Activated CD8-positive, alpha-beta memory T cell treated with anti-CD3 and anti-CD28 coated beads, Interleukin-2, amount 10 ng/mL, durations not matched to agents 7 days and 5 days (primary cell): ENCODE measurements at places on chromosomes 1 and 21.

GRCh38 chr1:9068981-9069325, 482 bp downstream of the SLC2A5 start:
- no peak for DNase-seq
- no peaks in the 10 kb centered on the region for H3K36me3 ChIP-seq
- peaks cover 28% of the 10 kb centered on the region for H3K27me3 ChIP-seq
- no peak overlapping the region for H3K4me3 ChIP-seq
- H3K4me1 ChIP-seq, result peaks cover 14% of the 10 kb centered on the region
- no peak overlapping the region for H3K27ac ChIP-seq

DNA sequence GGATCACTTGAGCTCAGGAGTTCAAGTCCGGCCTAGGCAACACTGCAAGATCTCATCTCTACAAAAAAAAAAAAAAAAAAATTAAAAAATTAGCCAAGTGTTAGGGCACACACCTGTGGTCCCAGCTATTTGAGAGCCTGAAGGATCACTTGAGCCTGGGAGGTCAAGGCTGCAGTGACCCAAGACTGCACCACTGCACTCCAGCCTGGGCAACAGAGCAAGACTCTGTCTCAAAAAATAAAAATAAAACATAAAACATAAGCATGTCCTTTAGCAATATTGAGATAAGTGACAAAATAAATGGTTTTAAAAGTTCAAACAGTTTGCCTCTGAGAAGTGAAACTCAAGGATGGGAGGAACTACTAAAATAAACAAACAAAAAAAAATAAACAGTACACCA, 101.2 kb downstream of the RERE start:
- H3K27ac ChIP-seq, result no peak overlapping the region
- H3K27me3 ChIP-seq, result no peaks in the 10 kb centered on the region
- no peak overlapping the region for H3K4me3 ChIP-seq
- H3K4me1 ChIP-seq, result peaks cover 24% of the 10 kb centered on the region

DNA sequence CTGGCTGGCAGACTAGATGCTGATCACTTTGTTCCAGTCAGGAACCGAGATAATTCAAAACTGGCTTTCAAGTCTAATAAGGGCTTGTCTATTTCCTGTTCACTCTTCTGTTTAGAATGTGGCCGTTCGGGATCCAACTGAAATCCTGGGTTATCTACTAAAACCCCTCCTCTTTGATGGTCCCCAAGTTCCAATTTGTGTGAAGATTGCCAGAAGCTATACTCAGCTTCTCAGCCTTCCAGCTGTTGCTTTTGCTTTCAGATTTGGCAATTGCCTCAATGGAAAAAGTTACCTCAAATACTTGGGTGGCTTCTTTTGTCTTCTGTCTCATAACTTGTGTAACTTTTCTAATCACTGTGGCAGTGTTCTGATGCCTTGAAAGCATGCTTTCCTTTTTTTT, 43.7 kb downstream of the BTBD8 start:
- peaks cover 4% of the 10 kb centered on the region for H3K4me1 ChIP-seq
- H3K36me3 ChIP-seq, result no peaks in the 10 kb centered on the region
- no peak overlapping the region for H3K27ac ChIP-seq
- no peak for DNase-seq
- no peak overlapping the region for H3K4me3 ChIP-seq

DNA sequence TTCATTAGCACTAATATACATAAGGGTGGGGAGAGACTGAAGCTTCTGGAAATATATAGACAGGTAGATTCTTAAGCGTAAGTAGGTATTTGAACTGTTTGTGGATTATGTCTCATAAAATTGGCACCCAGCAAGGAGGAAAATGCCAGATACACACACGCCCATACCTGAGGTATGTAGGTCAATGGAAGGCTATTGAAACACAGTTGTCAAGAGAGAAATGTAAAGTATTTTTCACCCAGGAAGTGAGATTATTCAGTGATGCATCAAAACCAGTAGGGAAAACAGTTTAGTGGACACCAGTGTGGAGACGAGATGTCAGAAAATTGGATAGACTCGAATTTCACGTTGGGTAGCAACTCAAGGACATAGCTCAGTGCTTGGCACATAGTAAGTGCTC, 4.7 kb upstream of the RSPH1 start:
- H3K4me3 ChIP-seq, result no peak overlapping the region
- H3K27ac ChIP-seq, result no peak overlapping the region
- no peak for DNase-seq
- H3K4me1 ChIP-seq, result peaks cover 23% of the 10 kb centered on the region

GRCh38 chr1:240732390-240732789, 120.4 kb upstream of the GREM2 start:
- no peak overlapping the region for H3K4me3 ChIP-seq
- no peaks in the 10 kb centered on the region for H3K36me3 ChIP-seq
- H3K27me3 ChIP-seq, result no peaks in the 10 kb centered on the region
- H3K27ac ChIP-seq, result no peak overlapping the region

DNA sequence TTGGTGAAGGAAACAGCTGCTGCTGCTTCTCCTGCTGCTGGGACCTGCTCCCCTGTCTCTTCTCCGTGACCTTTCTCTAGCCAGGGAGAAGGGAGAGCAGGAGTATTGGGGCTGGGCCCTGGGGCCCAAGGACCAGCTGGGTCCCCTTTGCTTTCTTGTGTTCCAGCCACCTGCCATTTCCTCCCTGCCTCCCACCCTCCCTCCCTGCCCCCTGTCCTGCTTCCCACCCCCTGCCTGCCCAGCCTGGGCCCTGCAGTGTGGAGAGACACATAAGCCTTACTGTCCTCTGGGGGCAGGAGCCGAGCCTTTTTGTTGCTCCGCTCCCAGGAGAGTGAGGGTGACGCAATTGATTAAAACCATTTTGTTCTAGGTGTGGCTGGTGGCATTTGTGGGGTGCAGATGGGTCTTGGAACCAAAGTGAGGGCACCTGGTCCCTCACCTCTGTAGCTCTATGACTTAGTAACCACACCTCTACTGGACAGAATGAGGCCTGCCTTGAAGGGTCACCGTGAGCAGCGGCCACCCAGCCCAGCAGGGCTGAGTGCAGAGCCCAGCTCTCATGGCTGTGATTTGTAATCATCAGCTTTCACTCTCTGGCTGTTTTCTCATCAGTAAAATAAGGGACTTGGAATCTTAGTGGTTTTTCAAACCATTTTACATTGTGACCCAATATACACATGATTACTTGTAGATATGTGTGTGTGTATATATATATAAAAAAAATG, 13.9 kb upstream of the TMEM222 start:
- no peak overlapping the region for H3K27ac ChIP-seq
- no peaks in the 10 kb centered on the region for H3K27me3 ChIP-seq
- no peaks in the 10 kb centered on the region for H3K36me3 ChIP-seq

DNA sequence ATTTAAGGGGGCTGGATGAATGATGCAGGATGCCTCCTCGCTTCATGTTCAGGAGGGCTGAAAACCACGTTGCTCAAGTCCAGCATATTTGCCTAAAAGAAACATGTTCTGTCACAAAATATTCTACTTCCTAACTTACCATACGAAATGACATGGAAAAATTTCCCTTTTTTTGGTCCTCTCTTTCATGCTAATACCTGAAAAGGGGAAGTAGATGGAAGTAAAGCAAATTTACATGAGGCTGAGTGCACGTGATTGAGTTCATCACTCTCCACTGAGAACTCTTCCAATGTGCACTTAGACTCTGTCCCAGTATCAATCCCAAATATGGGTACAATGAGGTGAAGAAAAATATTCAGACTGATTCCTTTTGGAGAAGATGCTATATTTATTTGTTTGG, 23.0 kb downstream of the XCL2 start:
- peaks cover 69% of the 10 kb centered on the region for H3K4me1 ChIP-seq
- H3K4me3 ChIP-seq, result peak overlapping the region; percentile 74
- no peaks in the 10 kb centered on the region for H3K27me3 ChIP-seq
- no peak for DNase-seq

DNA sequence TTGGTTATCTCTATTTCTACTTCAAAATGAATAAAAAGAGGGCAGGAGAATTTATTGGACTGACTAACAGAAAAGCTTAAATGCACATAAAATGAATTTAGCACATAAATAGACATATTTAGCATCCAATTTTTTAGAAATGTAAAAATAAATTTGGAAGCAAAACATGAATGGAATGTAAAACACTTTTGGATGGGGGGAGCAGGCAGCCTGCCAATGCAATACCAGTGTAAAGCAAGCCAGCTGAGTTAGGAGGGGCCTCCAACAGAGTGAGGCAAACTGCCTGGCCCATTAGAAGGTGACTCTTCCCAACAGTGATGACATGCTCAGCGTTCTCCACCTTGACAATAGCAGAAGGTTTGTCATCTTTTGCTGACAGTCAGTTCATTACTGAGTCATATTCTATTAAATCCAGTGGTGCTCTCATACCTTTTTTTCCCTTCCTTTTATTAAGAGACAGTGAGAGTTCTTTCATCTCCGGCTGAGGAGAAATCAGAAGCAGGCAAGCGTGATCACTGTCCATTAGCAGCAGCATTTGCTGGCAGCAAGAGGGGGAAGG, 19.5 kb upstream of the EXO1 start:
- no peak overlapping the region for H3K4me3 ChIP-seq
- H3K27ac ChIP-seq, result no peak overlapping the region
- H3K27me3 ChIP-seq, result peaks cover 10% of the 10 kb centered on the region

- H3K4me3 ChIP-seq, result no peak overlapping the region
- H3K27me3 ChIP-seq, result peaks cover 26% of the 10 kb centered on the region
- H3K4me1 ChIP-seq, result no peaks in the 10 kb centered on the region
- no peaks in the 10 kb centered on the region for H3K36me3 ChIP-seq
- no peak for DNase-seq
- no peak overlapping the region for H3K27ac ChIP-seq
These were observed 39.6 kb downstream of the PAX7 start for GRCh38 chr1:18670121-18670867.

- H3K27me3 ChIP-seq, result no peaks in the 10 kb centered on the region
- no peak overlapping the region for H3K27ac ChIP-seq
- no peaks in the 10 kb centered on the region for H3K36me3 ChIP-seq
- H3K4me3 ChIP-seq, result no peak overlapping the region
- DNase-seq, result no peak
- no peaks in the 10 kb centered on the region for H3K4me1 ChIP-seq
These were observed 264.0 kb downstream of the NUF2 start for GRCh38 chr1:163585796-163586195.

DNA sequence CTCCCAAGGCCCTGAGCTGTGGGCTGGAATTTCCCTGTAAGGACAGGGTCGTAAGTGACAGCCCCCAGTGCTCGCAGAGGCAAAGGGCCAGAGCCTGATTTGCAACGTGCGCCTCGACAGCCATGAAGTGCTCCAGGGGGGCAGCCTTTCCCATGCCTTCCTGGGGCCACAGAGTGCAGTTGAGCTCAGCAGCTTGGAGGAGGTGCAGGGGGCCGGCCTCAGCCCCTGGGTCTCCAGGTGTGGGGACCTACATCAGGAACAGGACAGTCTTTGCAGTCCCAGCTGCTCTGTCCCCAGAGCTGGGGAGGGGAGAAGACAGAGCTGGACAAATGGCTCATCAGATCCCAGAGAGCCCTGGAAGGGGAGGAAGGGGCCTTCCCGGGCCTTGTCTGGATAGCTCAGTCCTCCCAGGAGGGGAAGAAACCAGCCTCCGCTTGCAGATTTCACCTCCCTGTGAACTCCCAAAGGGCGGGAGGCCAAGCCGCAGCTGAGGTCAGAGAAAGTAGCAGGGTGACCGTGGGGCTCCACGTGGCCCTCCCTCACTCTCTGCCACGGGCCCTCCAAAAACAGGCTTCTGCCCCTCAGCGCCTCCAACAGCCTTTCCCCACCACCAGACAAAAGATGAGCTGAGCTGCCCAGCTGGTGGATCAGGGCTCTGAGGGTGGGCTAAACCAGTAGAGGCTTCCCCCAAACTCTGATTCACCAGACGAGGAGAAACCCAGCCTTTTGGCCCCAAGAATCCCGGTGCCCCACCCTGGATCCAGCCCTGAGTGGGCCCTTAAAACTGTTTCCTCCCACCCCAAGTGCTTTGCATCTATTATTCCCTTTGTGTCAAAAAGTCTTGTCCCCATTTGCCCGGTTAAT, 76.5 kb downstream of the DHRS3 start:
- peaks cover 10% of the 10 kb centered on the region for H3K36me3 ChIP-seq
- H3K27ac ChIP-seq, result no peak overlapping the region
- no peak for DNase-seq

DNA sequence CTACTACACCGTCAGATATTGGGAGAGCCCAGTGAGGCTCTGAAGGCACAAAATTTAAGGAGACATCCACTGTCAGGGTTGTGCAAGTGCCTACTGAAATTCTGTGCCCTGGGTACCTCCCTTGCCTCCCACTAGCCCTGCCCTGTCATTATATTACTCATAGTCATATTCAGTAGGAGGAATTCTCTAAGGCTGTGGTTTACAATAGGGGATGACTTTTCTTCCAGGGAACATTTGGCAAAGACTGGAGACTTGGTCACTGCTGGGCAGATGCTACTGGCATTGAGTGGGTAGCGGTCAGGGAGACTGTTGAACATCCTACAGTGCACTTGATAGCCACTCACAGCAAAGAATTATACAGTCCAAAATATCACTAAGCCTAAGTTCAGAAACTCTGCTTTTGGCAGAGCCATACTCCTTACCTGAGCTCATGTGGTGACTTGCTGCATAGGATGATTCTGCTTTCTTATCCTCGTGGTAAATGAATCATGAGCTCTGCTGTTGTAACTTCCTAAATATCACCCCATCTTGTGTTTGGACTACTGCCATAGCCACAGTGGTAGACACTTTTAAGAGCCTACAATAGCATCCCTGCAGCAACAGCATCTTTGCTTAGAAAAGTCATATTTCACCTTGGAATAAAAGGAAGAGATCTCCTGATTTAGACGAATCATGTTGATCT, 563.4 kb upstream of the PLXNA2 start:
- H3K36me3 ChIP-seq, result no peaks in the 10 kb centered on the region
- no peak overlapping the region for H3K4me3 ChIP-seq
- H3K27me3 ChIP-seq, result no peaks in the 10 kb centered on the region
- no peak overlapping the region for H3K27ac ChIP-seq
- no peaks in the 10 kb centered on the region for H3K4me1 ChIP-seq
- no peak for DNase-seq

- H3K27me3 ChIP-seq, result no peaks in the 10 kb centered on the region
- no peak for DNase-seq
- H3K4me3 ChIP-seq, result no peak overlapping the region
- H3K4me1 ChIP-seq, result peaks cover 19% of the 10 kb centered on the region
- H3K27ac ChIP-seq, result no peak overlapping the region
These were observed 20.1 kb downstream of the PPT1 start for GRCh38 chr1:40076895-40077312.

DNA sequence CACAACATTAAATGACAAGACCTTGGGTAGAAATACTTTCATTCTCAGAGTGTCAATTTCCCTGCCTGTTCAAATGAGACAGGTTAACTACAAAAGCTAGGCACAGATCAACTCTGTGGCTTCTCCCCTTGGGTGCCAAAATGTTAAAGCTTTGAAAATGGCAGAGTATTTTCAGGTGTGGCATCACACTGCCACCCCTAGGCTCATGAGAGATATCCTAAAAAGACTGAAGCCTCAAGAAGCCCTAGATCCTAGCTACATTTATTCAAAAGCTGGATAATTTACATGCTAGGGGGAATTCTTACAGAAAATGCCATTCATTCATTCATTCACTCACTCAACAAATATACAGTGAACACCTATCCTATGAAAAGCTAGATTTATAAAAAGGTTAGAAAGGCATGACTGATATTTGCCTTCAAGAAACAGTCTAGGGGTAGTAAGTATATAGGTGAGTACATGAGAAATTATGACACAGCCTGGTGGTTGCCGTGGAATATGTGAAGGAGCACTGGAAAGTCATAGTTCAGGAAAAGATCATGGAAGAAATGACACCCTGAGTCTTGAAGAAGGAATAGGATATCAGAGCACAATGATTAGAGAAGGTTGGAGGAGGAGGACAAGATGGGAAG, 15.9 kb upstream of the RAB4A start:
- H3K27me3 ChIP-seq, result peaks cover 3% of the 10 kb centered on the region
- no peak overlapping the region for H3K4me3 ChIP-seq
- H3K36me3 ChIP-seq, result no peaks in the 10 kb centered on the region
- H3K4me1 ChIP-seq, result peaks cover 35% of the 10 kb centered on the region
